ENCODE measurements at places on chromosomes 3 and 15. TPM values are rescaled to one million over a fixed set of nuclear protein-coding genes. Genes with fewer than 3 reads are reported as not detected.
A peak's percentile ranks its signal among the peaks of the same experiment; 100 is the strongest.

DNA sequence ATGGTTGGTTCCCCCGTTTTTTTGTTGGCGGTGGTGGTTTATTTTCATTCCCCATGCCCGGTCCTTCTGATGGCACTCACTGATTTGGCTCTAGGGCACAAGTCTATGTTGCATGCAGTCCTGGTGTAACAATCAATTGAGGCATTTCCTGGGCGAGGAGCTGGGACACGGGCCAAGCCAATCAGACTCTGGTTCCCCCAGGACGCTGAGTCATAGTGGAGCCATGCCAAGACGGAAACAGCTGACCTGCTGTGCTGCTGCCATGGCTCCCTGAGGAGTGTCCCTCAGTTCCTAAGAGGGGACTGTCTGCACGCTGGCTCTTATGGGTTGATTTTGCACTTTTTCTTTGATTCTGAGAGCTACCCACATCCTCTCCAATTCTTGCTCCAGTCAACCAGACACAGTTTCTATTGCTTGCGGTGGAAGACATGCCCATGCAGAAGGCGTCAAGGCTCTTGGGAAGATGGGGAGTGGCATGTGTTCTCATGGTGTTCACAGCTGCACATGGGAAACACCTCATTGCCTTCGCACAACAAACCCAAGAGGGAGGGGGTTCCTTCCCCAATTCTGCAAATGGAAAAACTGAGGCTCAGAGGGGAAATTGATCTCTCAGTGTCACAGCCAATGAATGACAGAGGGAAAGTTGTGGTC, 28.3 kb upstream of the ALDH1L1 start:
- DNase-seq = peak; percentile 82

DNA sequence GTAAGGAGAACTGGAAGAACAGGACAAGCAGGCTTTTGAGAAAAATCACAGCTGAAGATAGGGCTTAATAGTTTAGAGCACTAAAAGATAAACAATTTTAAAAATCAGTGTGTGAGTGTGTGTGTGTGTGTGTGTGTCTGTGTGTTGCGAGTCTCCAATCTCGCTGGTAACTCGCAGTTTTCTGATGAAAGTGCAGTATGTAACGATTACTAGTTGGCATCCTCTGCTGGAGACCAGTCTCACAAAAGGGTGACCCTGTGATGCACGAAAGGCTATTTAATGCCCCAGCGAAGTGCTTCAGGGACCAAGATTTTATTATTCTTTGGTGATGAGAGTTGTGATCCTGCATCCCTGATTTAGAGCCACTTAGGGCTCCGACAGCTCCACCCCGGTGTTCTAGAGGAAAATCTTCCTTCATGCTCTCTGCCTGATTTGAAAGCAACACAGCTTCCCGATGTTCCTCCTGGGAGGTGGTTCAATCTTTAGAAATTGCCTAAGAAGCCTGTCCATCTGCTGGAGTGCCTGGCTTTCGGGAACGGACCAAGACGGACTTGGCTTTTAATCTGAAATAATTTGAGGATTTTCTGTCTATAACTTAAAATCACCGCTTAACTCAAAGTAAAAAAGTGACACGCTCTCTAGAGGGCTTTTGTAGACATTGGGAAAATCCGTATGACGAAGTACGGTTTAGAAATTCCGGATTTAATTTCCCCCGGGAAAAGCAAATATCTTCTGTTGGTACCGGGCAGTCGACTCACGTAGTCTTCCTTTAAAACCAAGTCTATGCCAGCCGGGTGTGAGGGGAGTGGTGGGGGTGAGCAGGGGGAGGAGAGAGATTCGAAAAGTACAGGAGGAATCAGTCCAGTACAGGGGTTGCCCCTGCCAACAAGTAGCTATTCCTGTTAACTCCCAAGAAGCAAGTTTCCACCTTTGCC, 1.1 kb upstream of the ALCAM start:
- peak; percentile 63 for DNase-seq

DNA sequence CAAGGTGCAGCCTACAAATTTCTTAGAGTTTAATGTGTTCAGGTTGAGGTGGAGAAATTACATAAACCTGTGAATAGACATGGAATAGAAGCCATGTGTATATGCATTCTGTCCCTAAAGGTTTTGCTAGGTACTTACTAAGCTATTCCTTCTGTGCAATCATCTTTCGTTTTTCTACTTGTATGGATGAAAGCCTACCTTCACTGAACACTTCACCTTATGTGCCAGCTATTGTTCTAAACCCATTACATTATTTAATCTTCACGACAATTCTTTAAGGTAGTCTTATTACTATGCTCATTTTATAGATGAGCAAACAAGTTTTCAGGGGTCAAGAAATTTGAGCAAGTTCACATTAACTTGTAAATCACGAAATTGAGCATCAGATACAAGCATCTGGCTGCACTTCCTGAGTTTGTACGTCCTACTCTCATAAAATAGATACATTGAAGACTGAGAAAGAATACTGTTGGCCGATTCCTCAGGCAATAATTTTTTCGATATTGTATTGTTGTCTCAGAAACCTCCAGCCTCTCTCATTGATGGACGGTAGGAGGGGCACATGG, 635 bp upstream of the RCN2 start:
- DNase-seq = no peak

- no peak for DNase-seq
These were observed 850 bp downstream of the SUCLG2 start for GRCh38 chr3:67653425-67654098.

GRCh38 chr15:77410701-77411618, 8.9 kb downstream of the PEAK1 start:
- no peak for DNase-seq

GRCh38 chr3:132321304-132321703, 4.1 kb downstream of the ACP3 start:
- no peak for DNase-seq

- DNase-seq = no peak
These were observed 469.6 kb downstream of the SI start for GRCh38 chr3:164608554-164609276.

DNA sequence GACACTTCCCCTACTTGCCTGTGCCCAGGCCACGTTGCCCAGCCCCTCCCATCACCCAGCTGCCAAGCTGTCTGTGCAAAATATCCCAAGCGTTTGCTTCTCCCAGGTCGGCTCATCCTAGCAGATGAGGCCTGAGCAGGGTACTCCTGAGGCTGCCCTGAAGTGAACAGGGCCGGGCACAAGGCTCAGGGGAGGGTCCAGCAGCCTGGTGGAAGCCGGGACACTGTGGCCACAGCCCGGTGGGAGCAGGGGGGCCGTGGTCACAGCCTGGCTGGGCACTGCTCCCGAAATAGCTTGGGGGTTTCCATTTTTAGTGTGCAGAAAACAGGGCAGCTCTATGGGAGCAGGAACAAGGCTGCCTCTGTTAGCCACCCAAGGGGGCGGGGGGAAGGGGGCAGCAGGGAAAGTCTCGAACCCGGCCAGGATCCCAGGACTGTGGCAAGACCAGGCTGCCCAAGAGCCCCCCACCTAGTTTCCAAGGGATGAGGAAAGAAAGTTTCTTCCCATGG, 3.4 kb downstream of the PLXNB1 start:
- peak; percentile 79 for DNase-seq

- DNase-seq = no peak
These were observed 73.8 kb downstream of the AAGAB start for GRCh38 chr15:67180514-67181191.

GRCh38 chr15:80343554-80343992, 60.6 kb upstream of the ARNT2 start:
- no peak for DNase-seq

- DNase-seq = no peak
These were observed 639.8 kb downstream of the MAGI1 start for GRCh38 chr3:65398953-65399352.

DNA sequence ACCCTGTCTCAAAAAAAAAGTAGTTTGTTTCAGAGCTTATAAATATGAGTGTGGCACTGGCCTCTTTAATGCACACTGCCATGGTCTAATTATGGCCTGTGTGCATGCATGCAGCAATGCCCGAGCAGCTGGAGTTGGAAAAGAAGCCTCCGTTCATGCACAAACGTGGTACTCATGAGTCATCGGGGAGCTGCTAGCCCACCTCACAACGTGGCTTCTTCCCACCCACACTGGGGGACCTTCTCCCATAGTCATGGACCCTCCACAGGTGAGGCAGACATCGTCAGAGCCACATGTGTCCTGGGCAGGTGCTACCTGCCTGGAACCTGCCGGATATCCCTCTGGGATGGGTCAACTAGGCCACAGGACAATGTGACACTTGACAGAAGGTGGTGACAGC, 66.7 kb downstream of the ATP10A start:
- DNase-seq = no peak

DNA sequence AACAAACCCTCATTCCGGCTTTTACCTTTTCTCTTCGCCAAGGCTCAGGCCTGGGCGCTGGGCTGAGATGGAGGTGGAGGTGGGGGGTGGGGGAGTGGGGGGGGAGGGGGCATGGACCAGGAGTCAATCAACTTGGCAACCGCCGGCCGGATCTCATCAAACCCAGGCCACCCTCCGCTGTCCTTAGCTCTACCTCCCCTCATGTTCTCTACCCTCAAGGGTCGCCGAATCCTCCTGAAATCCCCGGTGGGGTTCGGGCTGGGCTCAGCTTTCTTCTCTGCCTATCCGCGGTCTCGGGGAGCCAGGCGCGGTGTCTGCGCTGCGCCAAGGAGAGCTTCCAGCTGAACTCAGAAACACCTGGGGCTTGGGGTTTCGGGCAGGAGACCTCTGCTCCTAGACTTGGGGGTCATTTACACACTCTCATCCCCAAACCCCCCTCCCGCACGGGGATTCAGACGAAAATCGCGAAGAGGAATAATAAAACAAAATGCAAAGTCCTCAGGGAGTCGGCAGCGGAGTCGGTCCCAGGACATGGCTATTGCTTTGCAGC, 2.5 kb downstream of the ONECUT1 start:
- no peak for DNase-seq

DNA sequence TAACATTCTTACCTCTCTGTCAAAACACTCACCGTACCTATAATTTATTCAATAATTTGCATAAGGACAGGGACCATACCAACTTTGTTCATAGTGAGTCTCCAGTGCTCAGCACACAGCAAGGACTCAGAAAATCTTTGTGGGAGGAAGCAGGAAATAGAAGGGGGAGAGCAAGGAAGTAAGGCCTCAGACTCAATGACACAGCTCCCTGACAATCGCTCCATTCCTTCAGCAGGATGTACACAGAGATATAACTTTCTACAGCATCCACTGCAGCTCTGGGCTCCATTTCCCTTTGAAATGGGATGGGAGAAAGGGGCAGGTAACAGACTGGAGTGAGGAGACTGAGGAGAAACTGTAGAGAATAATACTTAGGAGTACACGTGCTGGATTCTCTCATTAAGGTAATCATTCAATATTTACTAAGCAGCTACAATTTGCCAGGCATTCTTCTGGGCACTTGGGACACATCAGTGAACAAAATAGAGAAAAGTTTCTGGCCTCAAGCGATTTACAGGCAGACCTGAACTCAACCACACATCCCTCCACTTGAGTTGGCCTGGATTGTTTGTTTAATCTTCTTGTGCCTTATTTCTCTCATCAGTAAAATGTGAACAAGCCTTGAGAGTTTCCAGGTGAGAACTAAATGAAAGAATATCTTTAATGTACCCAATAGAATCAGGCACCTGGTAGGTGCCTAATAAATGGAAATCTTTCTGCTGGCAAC, 330.3 kb upstream of the THBS1 start:
- no peak for DNase-seq

DNA sequence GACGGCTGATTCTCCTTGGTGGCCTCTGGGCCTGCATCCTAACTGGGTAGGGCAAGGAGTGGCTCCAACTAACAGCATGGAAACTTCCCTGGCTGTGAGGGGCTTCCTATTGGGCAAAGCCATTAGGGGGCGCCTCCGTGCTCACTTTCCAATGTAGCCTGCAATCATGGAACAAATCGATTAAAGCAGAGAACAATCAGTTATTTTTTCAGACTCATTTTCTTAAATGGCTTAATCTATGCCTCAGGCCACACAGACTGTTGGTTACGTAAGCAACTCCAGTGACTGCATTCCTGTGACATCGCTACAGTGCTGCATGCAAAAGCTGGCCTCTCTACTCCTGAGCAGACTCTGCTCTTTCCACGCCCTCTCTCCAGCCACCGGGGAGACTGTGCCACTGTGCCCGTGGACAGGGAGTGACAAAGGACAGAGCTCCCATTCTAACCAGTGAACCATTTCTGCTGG, 278.9 kb downstream of the KLF13 start:
- DNase-seq = no peak

DNA sequence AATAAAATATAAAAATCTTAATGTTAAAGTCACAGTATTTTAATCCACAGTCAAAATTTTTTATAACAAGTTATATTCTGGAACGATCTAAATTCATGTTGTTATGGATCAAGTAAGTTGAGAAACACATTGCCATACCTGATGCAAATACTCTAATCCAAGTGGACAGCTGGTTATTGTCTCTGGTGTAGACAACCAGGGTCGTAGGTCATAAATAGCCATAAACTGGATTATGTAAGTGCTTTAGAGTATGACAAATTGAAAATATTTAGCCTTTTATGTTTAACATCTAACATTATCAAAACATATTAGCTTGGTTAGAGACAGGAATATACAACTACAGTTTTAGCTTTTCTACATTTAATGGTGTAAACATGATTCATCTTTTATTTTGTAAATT, 53.0 kb downstream of the PLSCR2 start:
- no peak for DNase-seq

DNA sequence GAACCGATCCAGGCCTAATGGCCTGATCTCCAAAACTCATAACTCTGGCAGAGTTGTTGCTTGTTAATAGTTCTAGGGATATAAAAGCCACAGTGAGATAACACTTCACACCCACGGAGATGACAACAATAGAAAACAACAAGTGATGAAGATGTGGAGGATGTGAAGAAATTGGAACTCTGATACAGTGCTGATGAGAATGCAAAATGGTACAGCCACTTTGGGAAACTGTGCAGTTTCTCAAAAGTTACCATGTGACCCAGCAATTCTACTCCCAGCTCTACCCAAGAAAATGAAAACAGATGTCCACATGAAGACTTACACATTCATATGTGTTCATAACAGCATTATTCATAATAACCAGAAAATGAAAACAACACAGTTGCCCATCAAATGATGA, 3.8 kb downstream of the CMTM7 start:
- DNase-seq = no peak

GRCh38 chr3:60189304-60189703, 1061.9 kb downstream of the FHIT start:
- DNase-seq = no peak

DNA sequence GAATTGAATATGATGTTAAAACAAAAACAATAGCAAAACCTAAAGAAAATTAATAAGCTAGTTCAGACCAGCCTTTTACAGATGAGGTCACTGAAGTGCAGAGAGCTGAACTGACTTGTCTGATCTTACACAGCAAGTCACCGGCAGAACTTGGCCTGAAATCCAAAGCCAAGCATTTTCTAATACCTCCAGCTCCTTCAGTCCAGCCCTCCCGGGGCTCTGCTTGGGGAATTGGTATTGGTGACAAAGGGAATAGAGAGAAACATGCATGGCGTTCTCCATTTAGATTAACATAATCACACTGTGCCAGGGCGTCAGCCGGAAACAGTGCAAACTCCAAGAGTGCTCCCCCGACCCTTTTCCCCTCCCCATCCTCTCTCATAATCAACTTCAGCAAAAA, 14.1 kb upstream of the ZSCAN2 start:
- DNase-seq = no peak

Gene STRIT1
- total RNA-seq = not detected

Gene SLC6A6
- total RNA-seq = 6.4 TPM

Gene RSRC1
- total RNA-seq = 57.4 TPM

Gene THSD4
- total RNA-seq = 1.9 TPM

Gene TRIM42
- not detected for total RNA-seq

Gene SNX22
- under 0.01 TPM for total RNA-seq

Gene AADACL2
- total RNA-seq = not detected

Measured in sigmoid colon (tissue), 7 donors.